ENCODE measurements at places on chromosomes 4 and X.

DNA sequence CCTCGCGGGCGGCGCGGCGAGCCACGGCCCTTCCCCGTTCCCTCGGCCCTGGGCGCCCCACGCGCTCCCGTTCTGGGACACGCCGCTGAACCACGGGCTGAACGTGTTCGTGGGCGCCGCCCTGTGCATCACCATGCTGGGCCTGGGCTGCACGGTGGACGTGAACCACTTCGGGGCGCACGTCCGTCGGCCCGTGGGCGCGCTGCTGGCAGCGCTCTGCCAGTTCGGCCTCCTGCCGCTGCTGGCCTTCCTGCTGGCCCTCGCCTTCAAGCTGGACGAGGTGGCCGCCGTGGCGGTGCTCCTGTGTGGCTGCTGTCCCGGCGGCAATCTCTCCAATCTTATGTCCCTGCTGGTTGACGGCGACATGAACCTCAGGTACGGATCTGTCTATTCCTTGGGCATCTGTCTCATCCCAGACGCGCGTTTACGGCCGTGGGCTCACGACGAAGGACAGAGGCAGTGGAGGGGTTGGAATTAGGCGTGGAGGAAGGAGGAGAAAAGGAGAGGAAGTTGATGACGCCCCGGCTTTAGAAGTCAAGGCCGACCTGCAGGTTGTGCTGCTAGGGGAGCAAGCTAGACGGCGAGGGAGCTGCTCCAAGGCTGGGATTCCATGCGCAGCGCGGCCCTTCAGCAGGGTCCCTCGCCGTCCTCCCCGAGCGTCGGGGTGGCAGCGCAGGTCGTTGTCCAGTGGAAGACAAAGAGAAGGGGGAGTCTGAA, 792 bp downstream of the SLC10A4 start:
- ATAC-seq, result no peak

DNA sequence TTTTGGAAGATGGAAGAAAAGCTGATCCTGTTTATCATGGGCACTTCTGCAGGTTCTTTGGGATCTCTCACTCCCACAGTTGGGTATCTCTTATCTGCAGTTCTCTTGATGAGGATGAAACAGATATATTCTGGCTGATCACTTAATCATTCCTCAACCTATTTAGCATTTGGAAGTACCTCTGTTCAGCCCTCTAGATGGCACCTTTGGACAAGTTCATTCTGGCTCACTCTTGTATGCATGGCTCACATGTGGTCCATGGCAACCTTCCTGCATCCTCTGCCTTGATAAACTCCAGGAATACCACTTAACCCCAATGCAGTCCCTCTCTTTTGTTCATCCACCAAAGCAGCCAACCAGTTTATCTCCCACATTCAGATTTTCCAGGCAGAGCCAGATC, 74.2 kb downstream of the SMARCA5 start:
- no peak for ATAC-seq

- ATAC-seq, result no peak
Observed at GRCh38 chrX:118824173-118824730, 628 bp downstream of the ZCCHC12 start.

DNA sequence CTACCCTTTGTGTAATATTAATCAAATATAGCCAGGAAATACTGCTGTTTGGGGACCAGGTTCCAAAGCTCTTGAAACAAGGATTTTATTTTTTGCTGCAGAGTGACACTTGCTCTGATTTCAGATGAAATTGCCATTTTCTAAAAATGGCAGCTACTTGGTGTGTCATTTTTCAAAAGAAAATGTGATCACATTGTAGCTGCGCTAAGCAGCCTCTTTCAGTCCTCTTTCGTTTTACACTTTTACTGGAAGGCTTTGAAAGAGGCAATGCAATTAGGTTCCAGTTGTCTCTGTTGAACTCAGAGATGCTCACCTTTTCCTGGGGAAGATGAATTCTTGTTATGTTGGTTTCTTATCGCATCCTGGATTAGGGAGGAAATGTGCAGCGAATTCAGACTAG, 85.1 kb downstream of the CT47B1 start:
- ATAC-seq, result no peak

- no peak for ATAC-seq
Observed at GRCh38 chr4:3402491-3403347, 39.0 kb upstream of the HGFAC start.
